HCEC 1CT (cell line): ENCODE measurements at places on chromosomes 12 and 14.

GRCh38 chr12:12583510-12584178, 21.0 kb upstream of the DUSP16 start:
- no peak for DNase-seq

- DNase-seq = no peak
Observed at GRCh38 chr12:47848853-47849252, 29.1 kb upstream of the HDAC7 start.

DNA sequence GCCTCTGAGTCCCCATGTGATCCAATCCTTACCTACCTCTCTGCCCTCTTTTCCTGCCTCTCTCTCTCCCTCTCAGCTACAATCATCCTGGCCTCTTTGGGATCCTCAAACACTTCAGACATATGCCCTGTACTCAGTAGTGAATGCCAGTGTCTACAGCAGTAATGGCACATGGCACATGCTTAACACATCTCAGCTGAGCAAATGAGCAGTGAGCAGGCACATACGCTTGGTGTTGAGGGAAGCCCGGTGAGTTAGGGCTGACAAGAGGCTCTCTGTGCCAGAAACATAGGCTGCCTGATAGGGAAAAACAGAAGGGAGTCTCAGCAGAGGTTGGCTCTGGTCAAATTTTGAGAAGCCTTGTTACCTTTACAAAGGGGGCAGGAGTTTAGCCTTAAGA, 409.1 kb downstream of the TMEM132D start:
- no peak for DNase-seq

DNA sequence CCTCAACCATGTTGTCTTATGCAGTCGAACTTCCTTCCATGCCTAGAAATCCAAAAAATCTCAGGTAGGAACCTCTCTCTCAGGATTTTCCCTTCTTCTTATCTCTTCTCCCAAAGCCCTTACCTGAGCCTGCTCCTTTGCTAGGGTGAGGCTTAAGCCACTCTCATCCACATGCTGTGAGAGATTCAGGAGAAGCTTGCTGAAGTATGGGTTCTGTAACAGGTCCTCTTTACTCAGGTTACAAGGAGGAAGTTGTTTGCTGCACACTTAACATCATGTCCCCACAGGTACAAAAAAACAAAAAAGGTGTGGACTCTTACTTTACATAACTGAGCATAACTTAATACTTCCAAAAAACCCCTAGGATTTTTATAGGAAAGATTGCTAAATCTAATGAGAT, 4.5 kb downstream of the HAUS4 start:
- DNase-seq = no peak

- DNase-seq = no peak
Observed at GRCh38 chr14:105487449-105487985, 831 bp downstream of the CRIP1 start.

DNA sequence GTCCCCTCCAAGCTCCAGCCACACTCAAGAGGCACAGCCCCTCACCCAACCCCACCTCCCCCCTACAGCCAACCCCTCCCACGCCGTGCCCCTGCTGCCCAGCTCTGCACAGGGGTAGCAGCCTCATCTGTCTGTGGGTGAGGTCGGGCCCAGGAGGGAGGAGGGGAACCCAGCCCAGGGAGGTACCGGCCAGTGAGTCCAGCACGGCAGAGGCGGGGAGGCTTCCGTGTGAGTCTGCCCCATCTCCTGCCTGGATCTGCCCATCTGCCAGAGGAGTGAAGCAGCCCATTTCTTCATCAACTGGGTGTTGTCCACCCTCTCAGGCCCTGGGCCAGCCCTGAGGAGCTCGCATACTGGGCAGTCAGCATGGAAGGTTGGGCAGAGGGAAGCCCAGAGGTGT, 54.2 kb downstream of the CCNK start:
- no peak for DNase-seq

GRCh38 chr12:91630083-91630482, 447.5 kb upstream of the DCN start:
- DNase-seq = no peak

DNA sequence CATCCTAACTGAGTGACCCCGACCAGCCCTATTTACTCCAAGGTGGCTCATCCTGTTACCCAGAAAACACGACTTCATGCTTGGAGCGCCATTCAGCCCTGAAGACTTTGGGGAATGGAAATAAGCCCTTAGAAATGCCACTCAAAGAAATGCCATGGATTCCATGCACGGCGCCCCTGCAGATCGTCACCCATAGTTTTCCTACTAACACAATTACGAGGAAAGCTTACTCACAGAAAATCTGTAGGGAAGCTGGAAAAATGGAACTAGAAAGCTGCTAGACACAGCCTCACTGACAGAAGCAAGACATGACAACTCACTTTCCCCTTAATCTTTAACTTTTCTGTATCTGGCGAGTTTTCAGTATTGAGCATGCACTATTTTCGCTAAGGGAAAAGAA, 19.5 kb downstream of the NUAK1 start:
- no peak for DNase-seq

GRCh38 chr14:37376944-37377609, 179.3 kb downstream of the MIPOL1 start:
- no peak for DNase-seq

DNA sequence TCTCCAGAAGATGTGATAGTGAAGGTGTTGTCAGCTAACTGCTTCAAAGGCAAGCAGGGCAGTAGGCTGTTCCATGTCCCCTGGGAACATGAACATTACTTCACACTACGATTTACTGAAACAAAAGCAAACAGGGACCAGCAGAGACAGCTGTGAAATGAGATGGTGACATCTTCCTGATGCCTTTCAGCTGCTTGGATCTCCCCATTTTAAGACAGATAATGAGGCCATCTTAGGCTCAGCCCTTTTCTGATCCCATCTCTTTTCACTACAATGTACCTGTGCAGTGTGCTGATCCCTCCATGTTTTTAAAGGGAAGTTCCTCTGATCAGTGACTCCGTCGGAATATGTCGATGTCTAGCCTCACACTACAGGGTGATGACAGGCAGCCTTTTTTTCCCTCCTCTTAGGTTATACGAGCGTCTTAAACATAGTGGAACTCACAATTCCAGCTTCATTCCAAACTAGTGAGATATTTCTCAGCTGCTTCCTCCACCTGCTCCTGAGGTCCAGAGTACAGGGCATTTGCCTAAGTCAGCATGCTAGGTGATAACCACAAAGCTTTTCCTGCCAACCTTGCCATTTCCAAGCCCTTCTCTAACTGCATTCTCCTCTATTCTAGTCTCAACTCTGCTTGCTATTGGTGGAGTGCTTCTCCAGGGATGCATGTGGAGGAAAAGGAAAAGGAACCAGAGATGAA, 87.6 kb upstream of the EGLN3 start:
- no peak for DNase-seq

- DNase-seq = no peak
Observed at GRCh38 chr12:7905071-7905470, 30.9 kb downstream of the SLC2A3 start.

- no peak for DNase-seq
Observed at GRCh38 chr12:67086116-67086515, 183.0 kb upstream of the CAND1 start.

- DNase-seq = peak; percentile 36
Observed at GRCh38 chr14:51304438-51304837, 64.4 kb downstream of the TMX1 start.

- no peak for DNase-seq
Observed at GRCh38 chr14:55075628-55076175, 24.3 kb downstream of the MAPK1IP1L start.

DNA sequence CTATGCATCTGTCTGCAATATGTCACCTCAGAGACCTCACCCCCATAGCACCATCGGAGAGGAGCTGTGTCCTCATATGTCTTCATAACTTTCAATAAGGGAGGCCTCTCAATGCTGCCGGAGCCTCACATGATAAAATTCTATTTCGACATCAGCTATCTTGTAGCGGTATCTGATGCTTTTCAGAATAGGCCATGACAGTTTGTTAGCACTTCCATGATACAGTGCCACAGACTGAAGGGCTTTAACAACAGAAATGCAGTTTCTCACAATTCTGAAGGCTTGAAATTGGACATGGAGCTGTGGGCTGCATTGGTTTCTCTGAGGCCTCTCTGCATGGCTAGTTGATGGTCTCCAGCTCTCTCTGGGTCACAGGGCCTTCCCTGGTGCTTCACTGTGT, 125.0 kb upstream of the PZP start:
- no peak for DNase-seq

DNA sequence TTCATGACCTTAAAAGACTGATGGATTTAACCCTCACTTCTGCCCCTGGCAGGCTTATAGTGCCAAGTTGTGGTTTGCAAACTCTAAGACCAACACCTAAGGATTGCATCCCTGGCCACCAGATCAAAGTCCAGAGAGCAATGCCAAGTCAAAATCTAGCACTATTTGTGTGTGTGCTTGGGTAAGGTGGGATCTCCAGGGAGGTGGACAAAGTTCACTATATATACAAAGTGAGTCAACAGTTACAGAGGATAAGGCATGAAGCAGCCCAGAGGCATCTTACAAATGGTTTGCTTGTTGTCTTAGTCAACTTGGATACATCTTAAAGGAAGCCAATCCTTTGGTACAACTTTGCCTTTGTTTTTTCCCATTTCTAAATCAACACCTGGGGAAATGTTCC, 137.3 kb downstream of the MSRB3 start:
- DNase-seq = peak; percentile 22

- peak; percentile 56 for DNase-seq
Observed at GRCh38 chr12:94689002-94689645, 38.8 kb upstream of the TMCC3 start.

DNA sequence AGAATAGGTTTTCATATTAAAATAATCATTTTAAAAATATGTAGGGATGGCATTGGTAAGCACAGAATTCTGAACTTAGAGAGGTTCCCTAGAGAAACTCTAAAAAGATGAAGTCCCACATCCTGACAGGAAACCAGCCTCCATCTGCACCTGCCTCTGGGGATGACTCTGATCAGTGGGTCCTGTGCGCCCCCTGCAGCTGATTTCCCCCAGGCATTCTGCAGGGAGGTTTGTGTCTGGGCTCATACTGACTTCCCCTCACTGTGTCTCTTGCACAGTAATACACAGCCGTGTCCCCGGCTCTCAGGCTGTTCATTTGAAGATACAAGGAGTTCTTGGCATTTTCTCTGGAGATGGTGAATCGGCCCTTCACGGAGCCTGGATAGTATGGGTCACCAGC, 602.9 kb downstream of the TMEM121 start:
- DNase-seq = no peak

DNA sequence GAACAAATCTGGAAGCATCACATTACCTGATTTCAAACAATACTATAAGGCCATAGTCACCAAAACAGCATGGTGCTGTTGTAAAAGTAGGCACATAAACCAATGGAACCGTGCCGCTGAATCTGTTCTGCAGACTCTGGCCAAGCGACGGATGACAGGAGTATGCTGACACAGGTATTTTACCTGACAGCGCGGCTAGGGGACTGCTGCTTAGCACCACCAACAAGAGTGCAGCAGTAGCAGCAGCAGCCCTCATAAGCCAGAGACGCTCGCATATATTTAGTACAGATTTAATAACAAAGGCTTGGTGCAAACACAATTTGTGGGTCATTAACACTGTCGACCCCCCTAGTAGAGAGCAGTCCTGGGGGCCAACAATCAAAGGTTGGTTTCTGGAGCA, 677.6 kb upstream of the LMO3 start:
- DNase-seq = no peak

- DNase-seq = no peak
Observed at GRCh38 chr12:46209914-46210872, 58.6 kb downstream of the SLC38A1 start.

- no peak for DNase-seq
Observed at GRCh38 chr12:115474539-115475353, 790.8 kb upstream of the TBX3 start.

GRCh38 chr12:11446372-11446771, 51.0 kb upstream of the PRB2 start:
- DNase-seq = no peak

DNA sequence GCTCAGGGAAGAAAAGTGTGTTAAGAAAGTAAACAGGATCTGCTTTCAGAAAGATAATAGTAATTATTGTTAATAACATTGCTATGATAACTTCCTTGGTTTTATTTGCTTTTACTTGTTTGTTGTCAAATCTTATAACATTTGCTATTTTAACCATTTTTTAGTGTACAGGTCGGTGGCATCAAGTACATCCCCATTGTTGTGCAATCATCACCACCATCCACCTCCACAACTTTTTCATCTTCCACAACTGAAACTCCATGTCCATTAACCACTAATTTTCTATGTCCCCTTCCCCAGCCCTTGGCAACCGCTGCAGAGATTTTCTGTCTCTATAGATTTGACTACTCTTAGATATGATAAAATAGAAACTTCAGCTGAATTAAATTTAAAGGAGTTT, 22.7 kb upstream of the NUAK1 start:
- no peak for DNase-seq

GRCh38 chr12:4589941-4590340, 27.9 kb downstream of the DYRK4 start:
- DNase-seq = peak; percentile 54

DNA sequence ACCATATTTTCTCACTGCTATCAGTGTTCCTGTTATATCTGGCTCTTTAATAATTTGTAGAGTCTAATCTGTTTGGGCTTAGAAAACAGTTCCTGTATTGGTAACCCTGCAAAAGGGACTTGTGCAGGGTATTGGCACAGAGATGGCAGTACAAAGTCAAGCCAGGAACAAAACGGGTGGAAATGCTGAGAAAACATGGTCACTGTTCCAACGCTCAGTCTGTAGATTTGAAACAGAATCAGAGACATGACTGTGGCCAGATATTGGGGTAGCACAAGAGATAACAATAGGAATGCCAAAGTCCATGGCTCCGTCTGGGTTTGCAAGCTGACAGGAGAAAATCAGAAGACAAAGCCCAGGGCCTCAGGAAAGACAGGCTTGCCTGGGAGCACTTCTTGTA, 290.7 kb upstream of the PDE3A start:
- no peak for DNase-seq

GRCh38 chr12:12273291-12273957, 6.6 kb upstream of the LRP6 start:
- no peak for DNase-seq

DNA sequence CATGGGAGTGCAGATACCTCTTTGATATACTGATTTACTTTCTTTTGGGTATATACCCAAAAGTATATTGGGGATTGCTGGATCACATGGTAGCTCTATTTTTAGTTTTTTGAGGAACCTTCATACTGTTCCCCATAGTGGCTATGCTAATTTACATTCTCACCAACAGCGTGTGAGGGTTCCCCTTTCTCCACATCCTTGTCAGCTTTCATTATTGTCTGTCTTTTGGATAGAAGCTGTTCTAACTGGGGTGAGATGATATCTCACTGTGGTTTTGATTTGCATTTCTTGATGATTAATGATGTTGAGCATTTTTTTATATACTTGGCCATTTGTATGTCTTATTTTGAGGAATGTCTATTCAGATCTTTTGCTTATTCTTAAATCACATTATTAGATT, 44.1 kb upstream of the JDP2 start:
- no peak for DNase-seq
